ENCODE measurements at places on chromosomes 13 and 19.

DNA sequence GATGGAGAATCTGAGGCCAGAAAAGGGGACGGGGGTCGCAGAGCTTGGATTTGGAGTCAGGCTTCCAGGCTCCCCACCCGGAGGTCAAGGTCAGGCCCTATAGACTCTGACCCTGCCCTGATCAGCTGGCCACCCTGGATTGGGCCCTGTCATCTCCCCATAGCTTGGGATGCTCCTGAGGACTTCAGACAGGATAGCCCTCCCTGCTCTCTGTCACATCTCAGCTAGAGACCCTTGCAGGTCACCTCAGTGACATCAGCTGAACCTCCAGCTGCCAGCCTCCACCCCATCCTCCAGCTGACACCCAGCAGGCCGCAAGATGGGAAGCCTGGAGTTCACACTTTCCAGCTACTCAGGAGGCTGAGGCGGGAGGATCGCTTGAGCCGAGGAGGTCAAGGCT is 2.8 kb upstream of the TPM4 start:
- DNase-seq, result no peak

DNA sequence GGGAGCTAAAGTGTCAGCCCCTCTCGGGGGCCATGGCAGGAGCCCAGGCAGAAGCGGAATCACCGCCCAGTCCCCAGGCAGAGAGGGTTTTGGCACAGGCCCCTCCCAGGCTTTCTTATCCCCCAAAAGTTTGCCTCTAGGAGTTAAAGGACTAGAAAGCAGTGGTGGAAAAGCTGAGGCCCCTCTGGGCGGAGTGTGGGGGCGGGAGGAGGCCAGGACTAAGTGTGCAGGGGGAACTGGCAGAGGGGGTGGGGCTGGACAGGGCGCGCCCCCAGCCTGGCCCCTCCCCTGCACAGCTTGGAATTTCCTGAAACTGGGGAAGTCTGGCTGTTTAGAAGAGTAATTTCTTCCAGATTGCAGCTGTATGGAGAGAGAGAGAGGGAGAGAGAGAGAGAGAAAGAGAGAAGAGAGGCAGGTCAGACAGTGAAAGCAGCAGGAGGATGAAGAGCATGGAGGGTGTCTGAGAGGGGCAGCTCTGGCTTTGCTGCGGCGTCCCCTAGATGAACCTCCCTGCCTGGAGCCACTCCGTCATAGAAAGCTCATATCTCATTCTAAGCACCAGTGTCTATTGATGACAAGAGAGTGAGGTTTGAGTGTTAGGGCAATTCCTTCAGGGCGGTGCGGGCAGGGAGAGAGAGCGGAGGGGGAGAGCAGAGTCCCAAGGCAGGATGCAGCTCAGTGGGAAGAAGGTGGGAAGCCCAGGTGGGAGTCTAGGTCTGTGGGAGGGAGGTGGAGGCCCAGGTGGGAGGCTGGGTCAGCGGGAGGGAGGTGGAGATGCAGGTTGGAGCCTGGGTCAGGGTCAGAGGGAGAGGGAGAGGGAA is at the start of gene CDC42EP5:
CDC42EP5 (minus strand) TSS at position 226 of the 821 bp plus-strand sequence. CDS start 7,749 bp downstream, outside the sequence.
- DNase-seq, result peak; percentile 72

GRCh38 chr13:53241891-53242348 is 213.3 kb downstream of the OLFM4 start:
- no peak for DNase-seq

- no peak for DNase-seq
These were observed 383.4 kb downstream of the ITGBL1 start for GRCh38 chr13:101835920-101836319.

DNA sequence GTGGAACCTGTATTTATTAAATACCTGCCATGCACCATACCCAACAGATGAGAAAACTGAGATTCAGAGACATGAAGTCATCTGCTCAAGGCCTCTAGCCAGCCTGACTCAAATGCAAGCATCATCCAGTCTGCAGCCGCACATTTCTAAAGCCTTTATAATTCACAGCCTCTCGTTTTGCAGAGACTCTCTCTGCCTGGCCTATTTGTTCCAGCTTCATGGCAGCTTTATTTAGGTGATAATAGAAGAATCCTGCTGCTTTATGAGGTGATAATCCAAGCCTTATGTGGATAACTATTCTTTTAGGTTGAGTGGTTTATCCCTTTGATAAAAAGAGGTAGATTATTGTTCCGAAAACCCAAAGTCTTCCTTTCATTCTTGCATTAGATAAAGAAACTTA is 58.4 kb downstream of the OXGR1 start:
- DNase-seq, result no peak

DNA sequence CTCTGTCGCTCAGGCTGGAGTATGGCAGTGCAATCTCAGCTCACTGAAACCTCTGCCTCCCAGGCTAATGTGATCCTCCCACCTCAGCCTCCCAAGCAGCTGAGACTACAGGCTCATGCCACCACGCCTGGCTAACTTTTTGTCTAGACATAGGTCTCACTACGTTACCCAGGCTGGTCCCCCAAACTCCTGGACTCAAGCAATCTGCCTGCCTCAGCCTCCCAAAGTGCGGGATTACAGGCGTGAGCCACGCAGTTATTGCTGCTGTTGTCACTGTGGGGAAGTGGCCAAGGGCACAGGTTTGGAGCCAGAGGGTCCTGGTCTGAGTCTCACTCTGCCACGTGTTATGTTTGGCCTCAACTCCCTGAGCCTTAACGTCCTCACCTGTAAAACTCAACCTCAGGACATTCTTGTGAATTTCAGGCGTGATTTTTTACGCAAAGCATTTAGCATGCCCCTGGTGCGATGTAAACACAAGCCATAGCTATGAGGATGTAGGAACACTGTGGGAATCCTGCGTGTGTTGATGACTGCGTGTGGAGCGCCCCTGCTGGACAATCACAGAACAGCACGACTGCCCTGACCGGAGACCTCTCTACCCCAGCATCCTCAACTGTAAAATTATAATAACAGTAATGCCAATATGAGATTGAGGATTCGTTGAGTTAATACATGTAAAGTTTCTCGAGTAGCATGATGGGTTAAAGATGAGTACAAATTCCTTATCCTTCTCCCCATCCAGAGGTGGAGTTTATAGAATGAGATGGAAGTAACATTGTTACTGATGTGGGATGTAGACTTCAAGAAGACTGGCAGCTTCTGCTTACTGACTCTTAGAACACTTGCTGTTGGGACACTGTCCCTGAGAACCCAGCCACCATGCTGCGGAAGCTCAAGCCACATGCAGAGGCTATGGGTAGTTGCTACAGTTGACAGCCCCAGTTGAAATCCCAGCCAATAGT is 41.8 kb upstream of the PNMA8B start:
- DNase-seq, result no peak

GRCh38 chr19:53160350-53160749 is 1.5 kb upstream of the ZNF347 start:
- DNase-seq, result no peak

GRCh38 chr13:46995874-46996273 is 99.0 kb upstream of the HTR2A start:
- no peak for DNase-seq

DNA sequence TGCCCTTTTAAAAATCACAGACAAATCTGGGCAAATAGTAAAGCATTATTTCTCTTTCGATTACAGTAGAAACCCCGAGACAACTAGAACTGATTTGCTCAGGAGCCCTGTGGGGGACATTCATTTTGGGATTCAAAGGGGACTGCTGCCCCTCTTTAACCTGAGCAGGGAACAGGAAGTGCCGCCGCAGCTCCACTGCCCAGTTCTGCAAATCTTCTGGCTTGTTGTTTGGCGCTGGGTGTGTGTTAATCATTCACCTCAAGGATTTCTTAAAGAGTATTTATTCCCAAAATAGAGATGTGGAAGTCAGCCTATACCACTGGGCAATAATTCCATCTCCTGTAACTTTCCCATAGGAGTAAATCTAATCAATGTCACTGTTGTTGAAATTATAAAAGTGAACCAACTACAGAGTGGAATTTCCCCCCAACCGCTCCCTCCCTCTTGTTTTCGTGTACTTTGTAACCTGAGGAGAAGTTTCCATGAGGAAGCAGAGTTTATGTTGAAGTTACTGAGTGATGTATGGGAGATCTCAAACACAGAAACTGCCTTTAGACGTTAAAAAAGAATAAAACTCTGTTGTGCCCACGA is 515.8 kb downstream of the KLF12 start:
- no peak for DNase-seq

DNA sequence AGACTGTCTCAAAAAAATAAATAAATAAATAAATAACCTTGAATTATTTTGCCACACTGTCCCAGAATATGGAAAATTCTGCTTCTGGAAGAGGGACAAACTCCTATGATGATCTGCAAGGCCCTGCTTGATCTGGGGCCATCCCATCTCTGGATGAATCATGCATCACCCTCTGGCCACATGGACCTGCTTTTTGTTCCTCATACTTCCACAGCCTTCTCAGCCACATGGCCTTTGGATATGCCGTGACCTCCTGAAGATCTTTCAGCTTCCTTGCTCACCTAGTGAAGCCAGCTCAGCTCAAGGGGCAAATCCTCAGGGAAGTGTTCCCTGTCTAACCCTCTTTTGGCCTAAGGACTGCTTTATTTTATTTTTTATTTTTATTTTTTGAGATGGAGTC is 10.3 kb downstream of the IER2 start:
- DNase-seq, result no peak

GRCh38 chr19:34577531-34578101 is 96.1 kb downstream of the WTIP start:
- no peak for DNase-seq

DNA sequence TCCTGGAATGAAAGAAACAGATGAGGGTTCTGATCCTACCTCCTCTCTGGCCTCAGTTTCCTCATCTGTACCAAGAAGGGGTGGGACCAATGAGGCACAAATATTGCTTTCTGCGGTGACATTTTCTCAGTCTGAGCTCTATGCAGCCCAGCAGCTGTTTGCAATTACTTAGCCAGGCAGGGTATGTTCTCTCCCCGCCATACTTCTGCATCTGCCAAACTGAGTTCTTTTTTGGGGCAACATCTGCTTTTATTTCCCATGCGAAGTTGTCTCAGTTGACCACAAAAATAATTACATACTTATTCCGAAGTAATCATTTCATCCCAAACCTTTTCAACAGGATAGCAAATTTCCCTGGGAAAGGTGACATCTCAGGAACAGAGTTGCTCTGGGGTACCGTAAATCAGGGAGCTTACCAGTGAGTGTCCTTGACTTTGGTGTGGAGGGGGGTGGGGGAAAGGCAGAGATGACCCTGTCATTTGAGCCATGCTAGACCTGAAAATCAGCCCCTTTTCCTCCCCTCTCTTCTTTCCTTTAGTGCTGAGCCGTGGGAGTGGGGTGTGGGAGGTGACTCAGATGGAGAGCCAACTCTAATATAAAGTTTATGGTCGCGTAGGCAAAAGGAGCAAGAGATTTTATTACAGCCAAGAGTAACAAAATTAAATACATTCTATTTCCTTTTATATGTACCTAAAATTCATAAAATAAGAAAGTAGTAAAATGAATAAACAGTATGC is 165.7 kb upstream of the KL start:
- peak; percentile 16 for DNase-seq

GRCh38 chr13:37486171-37486681 is 112.3 kb downstream of the POSTN start:
- no peak for DNase-seq

- no peak for DNase-seq
These were observed 63.6 kb upstream of the FLT1 start for GRCh38 chr13:28558567-28558966.

GRCh38 chr19:35459414-35460082 is 11.5 kb downstream of the FFAR2 start:
- no peak for DNase-seq

- DNase-seq, result peak; percentile 25
These were observed 23.5 kb downstream of the KCTD15 start for GRCh38 chr19:33819880-33820781.

- no peak for DNase-seq
These were observed 5.7 kb upstream of the OR7G3 start for GRCh38 chr19:9132422-9132821.

DNA sequence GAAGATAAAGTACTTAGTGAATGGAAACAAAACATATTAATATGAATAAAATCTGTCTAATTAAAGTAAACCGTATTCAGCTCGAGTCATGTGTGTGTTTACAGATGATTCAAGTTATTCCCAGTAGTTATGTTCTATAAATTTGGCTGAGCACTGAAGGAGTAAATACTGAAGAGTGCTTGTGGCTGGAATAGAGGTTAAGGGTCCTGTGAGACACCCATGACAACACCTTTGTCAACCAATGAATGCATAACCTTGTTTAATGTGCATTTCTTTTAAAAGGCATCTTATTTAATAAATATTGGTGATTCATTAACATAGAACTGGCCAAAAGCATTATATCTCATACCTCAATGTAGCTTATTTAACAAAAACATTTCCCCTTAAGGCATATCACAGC is 577.8 kb upstream of the SLITRK5 start:
- DNase-seq, result no peak

- peak; percentile 87 for DNase-seq
These were observed 234.3 kb upstream of the STARD13 start for GRCh38 chr13:33519561-33520467.

DNA sequence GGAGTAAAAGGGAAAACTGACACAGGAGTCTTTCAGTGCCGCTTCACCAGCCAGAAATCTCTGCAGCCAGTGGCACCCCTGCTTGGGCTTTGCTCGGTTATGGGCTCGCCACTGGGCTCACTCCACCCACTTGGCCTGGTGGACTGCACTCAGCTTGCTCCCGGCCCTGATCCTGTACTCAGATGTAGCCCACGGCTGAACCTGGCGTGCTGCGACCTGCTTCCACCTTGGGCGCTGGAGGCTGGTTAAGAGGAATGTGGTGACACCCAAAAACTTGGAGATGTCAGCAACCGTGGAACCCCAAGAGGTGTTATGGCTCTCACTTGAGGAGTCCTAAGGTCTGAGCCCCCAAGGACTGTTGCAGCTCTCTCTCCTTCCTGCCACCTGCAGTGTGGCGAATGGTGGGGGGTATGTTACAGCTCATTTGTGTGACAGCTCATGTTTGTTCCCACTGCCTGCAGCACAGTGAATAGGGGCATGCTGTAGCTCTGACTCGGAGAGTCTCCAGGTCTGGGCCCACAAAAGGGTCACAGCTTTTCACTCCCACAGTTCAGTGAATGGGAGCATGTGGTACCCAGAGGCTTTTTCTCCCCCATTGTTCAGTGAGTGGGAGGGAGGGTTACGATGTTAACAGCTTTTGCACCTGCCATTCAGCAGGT is 1124.5 kb upstream of the ATXN8OS start:
- no peak for DNase-seq

DNA sequence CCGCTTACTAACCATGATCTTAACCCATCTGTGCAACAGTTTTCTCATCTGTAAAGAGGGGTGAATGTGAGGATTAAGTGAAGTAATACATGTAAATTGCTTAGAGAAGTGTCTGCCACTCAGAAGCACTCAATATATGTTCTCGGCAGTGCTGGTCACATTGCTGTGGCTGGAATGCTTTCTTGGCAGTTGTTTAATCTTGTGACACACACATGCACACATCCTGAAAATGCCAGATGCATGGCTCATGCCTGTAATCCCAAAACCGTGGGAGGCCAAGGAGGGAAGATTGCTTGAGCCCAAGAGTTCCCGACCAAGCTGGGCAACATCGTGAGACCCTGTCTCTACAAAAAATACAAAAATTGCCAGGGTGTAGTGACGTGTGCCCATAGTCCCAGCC is 4.9 kb upstream of the DMKN start:
- peak; percentile 86 for DNase-seq

GRCh38 chr13:98223741-98224140 is 46.7 kb upstream of the RNF113B start:
- DNase-seq, result no peak

All from BJ (cell line).